ENCODE measurements at places on chromosomes 11 and 22.

- no peak for DNase-seq
These were observed 2.1 kb downstream of the CLDN25 start for GRCh38 chr11:113781682-113782081.

- no peak for DNase-seq
These were observed 86.1 kb downstream of the YAP1 start for GRCh38 chr11:102196351-102196750.

DNA sequence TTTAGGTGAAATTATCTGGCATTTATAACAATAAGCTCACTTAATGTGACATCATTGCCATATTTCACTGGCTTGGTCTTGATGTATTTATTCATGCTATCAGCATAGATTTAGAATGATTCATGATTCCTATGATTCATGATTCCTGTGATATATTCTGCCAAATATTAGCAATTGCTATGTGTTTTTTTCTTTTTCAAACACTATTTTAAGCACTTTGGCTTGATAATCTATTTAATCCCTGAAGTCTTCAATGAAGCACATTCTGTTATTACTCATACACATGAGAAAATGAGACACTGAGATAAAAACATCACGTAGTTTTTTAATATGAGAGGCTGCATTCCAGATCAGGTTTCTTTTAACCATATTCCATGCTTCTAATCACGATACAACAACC is 78.5 kb downstream of the LUZP2 start:
- DNase-seq, result no peak

- no peak for DNase-seq
These were observed 17.7 kb downstream of the MOGAT2 start for GRCh38 chr11:75735181-75735845.

DNA sequence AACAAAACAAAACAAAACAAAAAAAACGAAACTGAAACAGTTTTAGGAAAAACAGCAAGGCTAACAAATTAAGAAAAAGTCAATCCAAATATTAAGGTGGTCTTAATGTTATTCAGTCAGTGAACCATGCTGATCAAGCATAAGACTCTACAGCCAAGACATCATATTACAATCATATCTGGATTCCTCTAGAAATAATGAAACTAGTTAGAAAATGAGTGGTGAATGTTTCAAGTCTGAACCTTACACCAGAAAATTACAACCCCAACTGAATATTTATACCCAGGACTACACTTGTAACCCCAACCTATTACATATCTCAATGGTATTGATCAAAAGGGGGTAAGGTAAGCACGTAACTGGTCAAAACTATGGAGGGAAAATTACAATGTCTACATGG is 48.8 kb downstream of the ACAT1 start:
- DNase-seq, result no peak

- no peak for DNase-seq
These were observed 127.5 kb downstream of the SIK3 start for GRCh38 chr11:116970485-116971292.

DNA sequence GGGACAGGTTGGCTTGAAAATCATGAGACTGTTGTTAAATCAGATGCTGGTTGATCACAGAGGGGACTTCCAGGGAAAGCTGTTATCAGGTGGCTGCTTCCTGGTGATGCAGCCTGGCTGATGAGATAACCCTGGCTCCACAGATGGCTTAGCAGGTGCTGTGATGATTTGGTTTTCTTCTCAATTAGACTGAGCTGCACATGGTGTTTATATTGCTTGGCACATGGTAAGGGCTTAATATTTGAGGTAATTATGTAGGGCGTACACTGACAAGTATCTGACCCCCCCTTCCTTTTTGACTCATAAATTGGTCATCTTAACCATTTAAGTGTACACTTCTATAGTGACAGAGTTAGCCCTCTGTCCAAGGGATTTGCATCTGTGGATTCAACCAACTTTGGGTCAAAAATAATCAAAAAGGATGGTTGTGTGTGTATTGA is 7.0 kb downstream of the RPS3 start:
- DNase-seq, result no peak

GRCh38 chr11:85694385-85694980 is 8.5 kb upstream of the CCDC89 start:
- DNase-seq, result no peak

GRCh38 chr11:65315866-65316226 is 1.2 kb downstream of the CDC42EP2 start:
- no peak for DNase-seq

DNA sequence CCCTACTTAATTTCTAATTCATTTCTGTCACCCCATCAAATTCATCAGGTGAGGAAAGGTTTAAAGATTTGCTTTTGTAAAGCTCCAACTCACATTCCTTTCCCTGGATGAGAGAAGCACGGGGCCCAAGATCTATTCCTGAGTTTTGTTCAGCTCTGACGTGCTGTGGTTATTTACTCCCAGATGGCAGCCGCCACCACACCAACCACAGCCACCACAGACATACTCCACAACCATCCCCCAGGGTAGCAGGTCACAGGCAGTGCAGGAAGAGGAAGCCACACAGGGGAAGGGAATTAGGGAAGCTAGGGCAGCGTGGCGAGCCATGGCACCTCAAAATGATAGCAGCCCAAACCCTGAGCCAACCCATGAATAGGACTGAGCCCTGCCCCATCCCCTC is 63.5 kb upstream of the CSNK2A3 start:
- DNase-seq, result no peak

DNA sequence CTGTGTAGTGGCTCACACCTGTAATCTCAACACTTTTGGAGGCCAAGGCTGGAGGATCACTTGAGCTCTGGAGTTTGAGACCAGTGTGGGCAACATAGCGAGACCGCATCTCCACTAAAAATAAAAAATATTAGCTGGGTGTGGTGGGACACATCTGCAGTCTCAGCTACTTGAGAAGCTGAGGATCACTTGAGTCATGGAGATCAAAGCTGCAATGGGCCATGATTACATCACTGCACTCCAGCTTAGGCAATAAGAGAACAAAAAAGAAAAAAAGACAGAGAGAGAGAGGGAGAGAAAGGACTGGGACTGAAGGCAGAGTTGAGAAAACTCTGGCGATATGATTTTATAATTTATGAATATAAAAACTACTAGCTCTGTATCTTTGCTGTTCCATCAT is 473.1 kb downstream of the LRRC4C start:
- DNase-seq, result no peak

- DNase-seq, result no peak
These were observed 2.7 kb downstream of the MUC5AC start for GRCh38 chr11:1160231-1161101.

- no peak for DNase-seq
These were observed at the start of gene SPI1 for GRCh38 chr11:47378010-47378835. SPI1 (minus strand) TSS chr11:47378547; CDS start chr11:47378353, 194 bp downstream.

DNA sequence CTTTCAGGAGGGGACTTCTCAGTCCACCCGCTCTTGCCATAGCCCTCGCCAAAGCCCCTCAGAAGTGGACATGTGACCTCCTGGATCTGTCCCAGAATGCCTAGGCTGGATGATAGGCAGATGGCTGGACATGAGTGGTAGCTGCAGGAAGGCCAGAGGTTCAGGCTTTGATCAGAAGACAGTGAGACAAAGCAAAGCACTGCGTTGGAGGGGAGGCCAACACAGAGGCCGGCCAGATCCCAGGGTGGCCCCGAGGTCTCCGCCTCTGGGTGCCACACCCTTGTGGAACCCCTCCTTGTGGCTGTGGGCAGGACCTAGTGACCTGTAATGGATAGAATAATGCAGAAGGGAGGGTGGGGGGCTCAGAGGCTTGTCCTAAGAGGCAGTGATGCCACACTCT is 147.6 kb downstream of the OPCML start:
- no peak for DNase-seq

GRCh38 chr11:130691581-130691980 is 224.7 kb downstream of the SNX19 start:
- no peak for DNase-seq

DNA sequence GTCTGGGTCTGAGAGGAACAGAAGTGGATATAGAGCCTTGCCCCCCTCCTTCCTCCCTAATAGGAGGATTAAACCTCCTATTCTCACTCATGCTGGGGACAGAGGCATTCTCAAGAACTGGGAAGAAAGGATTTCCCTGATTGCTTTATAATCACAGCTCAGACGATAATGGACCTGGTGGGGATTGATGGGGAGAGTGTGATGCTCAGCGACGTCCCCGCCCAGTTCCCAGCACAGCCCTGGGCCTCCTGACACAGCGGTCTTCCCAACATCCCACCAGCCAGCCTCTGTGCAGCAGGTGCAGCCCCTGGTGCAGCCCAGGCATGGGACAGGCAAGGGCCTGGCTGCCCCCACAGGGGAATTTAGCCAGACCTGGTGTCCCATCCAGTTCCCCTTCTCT is 28.4 kb downstream of the TRIM29 start:
- DNase-seq, result no peak

- no peak for DNase-seq
These were observed 77.6 kb upstream of the RTL6 start for GRCh38 chr22:44575381-44576268.

DNA sequence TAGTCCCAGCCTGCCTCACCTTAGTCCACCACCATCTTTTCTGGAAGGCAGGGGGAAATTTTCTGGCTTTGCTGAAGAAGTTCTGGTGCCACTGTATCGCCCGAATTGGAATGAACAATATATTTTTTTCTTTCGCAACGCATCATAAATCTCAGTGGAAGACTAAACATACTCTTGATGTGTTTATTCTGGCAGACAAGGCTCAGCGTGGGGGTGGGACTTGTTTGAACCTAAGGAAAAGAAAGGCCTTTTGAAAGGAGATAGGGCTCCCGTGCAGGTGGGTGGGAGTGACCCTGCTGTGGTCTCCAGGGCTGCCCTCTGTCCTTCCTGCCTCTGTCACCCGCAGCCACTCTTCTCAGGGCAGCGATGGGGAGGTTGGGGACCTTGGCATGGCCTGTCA is 42.5 kb downstream of the CD82 start:
- no peak for DNase-seq

- DNase-seq, result no peak
These were observed 499.3 kb upstream of the TENM4 start for GRCh38 chr11:79940165-79940564.

DNA sequence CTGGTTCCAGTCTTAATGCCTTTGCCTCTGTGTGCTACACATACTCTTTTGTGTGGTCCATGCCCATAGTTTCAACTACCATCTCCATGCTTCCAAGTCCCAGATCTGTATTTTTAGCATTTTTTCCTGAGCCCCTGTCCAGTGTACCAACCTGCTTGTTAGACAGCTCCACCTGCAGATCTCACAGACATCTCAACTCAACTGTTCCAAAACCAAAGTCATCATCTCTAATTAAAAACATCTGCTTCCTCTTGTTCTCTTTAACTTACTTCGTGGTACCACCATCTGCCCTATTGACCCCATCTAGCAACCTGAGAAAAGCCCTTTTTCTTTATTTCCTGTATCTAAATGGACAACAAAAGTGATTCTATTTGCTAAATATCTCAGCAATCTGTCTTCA is 8.6 kb upstream of the KMT2A start:
- no peak for DNase-seq

GRCh38 chr22:31637447-31637890 is 24.5 kb downstream of the PISD start:
- DNase-seq, result no peak

DNA sequence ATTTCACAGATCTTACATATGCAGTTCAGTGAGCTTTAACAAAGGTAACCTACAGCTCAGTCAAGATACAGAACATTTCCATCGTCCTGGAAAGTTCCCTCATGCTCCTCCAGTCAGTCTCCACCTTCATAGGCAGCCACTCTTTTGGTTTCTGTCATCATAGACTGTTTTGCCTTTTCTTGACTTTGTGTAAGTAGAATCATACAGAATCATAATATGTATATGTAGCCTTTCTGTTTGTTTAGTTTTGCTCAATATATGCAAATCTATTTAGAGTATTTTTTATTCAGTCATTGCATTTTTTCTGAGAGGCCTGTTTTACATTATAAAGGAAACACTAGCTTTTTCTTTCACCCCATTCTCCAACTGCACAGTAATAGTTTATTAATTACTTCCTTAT is 15.0 kb upstream of the DNAJB7 start:
- DNase-seq, result no peak

DNA sequence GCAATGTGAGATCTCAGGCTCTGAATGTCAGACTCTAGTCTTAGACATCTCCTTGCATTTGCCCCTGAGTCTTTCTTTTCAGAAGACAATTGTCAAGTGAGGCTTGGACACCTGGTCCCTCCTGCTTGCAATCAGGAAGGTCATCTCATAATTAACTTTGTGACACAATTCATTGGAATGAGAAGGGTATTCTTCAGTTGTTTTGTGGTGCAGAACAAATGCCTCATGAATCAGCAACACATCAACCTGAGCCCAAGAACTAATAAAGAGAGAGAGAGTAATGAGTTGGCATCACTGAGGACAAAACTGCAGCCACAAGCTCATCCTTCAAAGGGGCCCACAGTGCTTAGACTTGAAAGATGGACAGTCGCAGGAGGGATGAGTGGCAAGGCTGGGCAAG is 375.8 kb downstream of the INSC start:
- no peak for DNase-seq

GRCh38 chr11:86702220-86702983 is 30.0 kb upstream of the ME3 start:
- no peak for DNase-seq

- no peak for DNase-seq
These were observed 306.1 kb upstream of the DDI1 start for GRCh38 chr11:103730131-103730940.

DNA sequence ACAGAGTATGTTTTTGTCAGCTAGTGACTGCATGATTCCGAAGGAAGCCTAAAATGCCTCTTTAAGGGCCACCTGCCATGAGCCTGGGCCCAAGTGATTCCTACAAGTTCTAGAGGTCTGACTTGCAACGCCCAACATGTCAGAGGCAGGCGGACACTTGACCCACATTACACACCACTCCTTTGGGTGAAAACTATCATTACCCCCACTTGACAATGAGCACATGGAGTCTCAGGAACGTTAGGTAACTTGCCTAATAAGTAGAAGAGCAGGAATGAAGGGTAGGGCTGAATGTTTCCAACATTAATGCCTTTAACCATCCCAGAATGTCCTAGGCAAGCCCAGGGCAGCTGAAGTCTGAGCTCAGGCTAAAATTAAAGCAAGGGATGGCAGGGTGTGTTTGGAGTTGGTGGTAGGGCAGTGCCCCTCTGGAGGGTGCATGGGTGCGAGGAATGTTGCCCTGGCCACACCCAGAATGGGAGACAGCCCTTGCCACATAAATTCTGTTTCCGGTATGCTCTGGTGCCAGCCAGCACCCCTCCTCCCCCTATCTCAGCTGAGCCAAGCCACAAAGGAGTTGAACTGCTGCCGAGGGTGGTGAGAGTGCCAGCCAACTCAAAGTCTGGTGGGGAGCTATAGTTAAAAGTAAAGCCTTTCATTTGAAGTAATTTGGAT is 2.5 kb downstream of the PLAAT2 start:
- no peak for DNase-seq

GRCh38 chr22:50226063-50226874 is 18.6 kb downstream of the TUBGCP6 start:
- DNase-seq, result no peak

DNA sequence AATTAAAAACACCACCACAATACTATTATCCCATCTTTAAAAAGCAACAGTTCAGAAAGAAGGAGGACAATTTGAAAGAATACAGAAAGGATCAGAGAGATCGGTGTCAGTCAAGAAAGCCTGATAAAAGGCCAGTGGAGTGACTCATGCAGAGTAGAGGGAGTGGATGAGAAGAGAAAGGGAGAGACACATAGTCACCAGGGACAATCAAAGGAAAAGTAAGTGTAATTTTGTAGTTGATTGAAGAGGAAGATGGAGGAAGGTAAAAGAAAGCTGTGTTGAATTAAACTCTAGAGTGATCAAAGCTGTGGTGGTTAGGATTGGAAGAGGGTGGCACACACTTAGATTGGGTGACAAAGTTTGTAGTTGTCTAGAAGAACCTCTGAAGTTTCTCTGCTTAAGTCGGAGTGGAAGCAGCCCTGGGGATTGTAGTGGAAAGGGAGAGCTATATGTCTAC is 14.1 kb downstream of the SPECC1L start:
- DNase-seq, result no peak

GRCh38 chr11:19375440-19375839 is 134.7 kb upstream of the E2F8 start:
- no peak for DNase-seq
